ENCODE measurements at places on chromosomes 11 and 22.

GRCh38 chr11:119222308-119222707 lies 16.2 kb downstream of the CBL start:
- no peak for DNase-seq

DNA sequence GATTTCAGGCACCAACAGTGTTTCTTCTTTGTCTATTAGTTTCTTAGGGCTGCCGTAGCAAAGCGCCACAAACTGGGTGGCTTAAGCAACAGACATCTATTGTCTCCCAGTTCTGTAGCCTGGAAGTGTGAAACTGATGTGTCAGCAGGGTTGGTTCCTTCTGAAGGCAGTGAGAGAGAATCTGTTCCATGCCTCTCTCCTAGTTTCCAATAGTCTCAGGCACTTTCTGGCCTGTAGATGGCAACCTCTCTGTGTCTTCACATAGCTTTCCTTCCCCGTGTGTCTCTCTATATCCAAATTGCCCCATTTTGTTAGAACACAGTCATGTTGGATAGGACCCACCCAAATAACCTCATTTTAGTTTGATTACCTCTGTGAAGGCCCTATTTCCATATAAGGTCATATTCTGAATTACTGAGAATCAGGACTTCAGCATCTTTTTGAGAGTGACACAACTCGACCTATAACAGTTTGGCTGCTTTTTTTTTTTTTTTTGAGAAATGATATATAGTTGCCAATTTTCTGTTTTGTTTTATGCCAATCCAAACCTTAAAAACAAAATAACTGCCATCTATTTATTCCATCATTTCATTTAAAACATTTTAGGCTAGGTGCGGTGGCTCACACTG lies 108.2 kb downstream of the SLC36A4 start:
- no peak for DNase-seq

DNA sequence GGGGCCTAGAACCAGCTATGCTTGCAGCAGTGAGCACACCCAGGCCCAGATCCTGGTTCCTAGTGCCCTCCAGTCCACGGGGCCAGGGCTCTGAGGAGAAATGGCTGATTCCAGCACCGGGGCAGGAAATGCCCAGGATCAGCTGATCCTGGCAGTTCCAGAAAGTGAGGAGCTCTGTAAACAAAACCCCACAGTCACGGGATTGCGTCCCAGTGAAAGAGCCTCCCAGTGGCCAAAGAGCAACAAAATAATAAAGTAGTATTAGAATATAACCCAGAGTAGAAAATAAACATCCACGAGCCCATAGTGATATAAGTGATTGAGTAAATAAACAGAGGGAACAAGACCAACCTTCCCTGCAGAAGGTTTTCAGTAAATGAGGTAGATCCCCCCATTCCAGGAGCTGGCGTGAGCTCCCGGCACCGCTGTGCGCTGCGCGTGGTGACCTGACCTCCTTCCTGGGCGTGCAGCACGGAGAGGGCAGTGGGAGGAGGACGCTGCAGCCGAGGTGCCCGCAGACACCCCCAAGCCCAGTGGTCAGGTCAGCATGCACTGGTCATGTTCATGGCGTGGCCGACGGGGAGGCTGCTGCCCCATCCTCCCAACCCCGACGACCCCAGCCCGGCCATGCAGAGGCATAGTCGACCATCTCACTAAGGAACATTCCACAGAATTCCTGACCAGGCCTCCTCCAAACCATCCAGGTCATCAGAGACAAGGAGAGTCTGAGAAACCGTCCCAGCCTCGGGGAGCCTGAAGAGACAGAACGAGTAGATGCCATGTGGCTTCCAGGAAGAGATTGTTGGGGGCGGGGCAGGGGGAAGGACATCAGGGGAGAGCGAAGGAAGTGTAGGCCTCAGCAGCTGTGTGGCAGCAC lies 19.8 kb downstream of the PTDSS2 start:
- DNase-seq = no peak

DNA sequence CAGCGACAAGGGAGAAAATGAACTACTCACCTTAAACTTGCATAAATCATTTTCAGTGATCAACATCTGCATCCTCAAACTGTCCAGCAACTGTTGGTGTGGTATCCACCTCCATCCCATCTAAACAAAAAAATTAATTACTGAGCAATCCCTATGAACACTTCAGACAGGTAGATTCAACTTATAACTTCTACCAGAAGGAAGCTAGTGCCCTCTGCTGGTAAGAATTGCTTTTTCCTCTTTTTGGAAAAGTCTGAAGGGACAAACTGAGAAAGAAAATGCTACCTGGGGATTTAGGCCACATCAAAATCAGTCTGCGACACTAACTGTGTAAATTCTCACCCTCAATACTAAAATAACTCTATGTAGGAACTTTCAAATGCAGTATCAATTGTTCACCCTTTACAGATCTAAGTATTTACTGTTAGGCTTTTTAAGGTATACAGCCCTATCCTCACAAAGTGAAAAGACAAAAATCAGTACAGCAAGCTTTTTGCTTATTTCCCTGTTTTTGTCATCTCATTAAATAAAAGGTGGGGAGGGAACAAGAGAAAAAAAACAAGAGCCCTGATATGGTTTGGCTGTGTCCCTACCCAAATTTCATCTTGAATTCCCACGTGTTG lies 17.9 kb downstream of the CLNS1A start:
- DNase-seq = no peak

- DNase-seq = no peak
Observed at GRCh38 chr22:37425800-37426705, 1.2 kb downstream of the ELFN2 start.

DNA sequence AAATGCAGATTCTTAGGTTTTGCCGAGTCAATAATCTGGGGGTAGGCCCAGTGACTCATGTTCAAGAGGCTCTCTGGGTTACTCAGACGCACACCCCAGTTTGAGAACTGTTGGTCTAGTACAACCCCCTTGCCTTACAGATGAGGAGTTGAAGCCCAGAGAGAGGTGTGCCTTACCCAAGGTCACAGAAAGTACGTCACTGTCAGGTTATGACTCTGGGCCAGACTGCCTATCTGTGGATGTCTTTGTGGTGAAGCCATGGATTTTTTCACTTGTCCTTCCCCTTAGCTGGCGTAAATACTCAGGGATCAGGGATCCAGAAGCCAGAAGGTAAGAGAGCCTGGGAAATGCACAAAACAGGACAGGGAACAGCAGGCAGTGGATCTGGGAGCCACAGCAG lies 25.2 kb upstream of the NECTIN1 start:
- no peak for DNase-seq

DNA sequence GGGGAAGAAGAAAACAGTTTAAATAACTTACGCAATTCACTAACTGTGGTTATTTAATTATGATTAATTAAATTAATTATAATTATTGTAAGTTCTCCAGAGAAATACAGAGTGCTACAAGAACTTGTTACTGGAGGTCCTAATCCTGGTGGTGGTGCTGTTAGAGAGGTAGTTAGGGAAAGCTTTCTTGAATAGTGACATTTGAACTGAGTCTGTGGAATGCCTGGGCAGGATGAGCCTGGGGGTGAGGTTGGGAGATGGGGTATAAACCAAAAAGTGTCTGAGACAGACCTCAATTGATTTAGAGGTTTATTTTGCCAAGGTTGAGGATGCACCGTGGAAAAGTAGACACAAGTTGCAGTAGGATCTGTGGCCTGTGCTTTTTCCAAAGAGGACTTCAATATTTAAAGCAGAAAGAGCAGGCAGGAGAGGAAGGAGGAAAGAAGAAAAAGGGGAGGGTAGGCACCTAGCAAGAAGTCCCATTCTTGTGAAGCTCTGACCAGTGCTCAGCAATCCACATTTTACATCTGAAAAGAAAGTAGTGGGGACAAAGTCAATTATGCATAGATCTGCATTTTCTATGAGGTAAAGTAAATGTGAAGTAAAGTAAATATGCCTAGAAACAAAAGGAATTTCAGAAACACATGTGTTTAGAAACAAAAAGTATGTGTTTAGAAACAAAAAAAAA lies 4.4 kb upstream of the ZNF202 start:
- DNase-seq = no peak

DNA sequence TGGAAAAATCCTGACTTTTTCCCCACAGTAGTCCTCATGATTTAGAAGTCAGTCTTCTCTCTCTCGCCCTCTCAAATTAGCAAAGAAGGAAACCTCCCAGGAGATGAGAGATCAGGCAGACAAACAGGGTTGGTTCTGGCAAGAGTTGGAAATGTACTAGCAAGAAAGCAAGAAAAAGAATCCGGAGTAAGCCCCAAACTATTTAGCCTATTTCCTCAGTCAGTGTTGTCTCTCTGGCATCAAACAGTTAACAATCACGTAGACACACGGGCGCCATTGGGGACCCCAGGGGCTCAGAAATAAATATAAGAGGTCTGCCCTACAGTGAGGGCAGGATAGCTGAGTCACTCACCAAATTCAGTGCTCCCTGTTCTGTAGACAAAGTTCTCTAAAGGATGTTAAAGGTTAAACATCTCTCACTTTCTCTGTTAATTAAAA lies 4.7 kb downstream of the C11orf52 start:
- no peak for DNase-seq

GRCh38 chr11:123357990-123358827 lies 71.9 kb upstream of the GRAMD1B start:
- no peak for DNase-seq

DNA sequence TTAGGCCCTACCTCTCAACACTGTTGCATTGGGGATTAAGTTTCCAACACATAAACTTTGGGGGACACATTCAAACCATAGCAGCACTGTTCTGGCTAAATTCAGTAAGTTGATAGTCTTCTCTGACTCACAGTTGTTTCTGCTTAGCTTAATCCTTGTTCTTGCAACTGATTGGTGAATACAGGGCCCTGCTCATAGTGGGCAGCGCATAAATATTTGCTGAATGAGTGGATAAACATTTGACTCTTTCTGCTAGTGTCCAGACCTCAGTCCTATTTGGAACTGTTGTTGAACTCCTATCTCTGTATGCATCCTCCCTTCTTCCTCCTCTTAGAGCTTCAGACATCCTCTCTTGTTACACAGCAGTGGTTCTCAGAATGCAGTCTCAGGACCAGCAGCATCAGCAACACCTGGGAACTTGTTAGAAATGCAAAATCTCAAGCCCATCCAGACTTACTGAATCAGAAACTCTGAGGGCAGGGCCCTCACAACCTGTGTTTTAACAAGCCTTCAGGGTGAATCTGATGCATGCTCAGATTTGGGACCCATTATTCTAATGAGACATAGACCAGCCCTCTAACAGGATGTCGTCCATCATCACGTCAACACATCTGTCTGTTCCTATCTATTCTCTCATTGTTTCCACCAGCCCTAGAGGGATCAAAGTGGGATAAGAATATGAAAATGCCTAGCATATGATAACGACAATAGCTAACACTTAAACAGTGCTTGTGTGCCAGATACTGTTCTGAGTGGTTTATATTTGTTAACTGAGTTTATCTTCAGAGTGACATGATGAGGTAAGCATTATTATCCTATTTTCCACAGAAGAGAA lies 22.3 kb downstream of the SPON1 start:
- DNase-seq = no peak

DNA sequence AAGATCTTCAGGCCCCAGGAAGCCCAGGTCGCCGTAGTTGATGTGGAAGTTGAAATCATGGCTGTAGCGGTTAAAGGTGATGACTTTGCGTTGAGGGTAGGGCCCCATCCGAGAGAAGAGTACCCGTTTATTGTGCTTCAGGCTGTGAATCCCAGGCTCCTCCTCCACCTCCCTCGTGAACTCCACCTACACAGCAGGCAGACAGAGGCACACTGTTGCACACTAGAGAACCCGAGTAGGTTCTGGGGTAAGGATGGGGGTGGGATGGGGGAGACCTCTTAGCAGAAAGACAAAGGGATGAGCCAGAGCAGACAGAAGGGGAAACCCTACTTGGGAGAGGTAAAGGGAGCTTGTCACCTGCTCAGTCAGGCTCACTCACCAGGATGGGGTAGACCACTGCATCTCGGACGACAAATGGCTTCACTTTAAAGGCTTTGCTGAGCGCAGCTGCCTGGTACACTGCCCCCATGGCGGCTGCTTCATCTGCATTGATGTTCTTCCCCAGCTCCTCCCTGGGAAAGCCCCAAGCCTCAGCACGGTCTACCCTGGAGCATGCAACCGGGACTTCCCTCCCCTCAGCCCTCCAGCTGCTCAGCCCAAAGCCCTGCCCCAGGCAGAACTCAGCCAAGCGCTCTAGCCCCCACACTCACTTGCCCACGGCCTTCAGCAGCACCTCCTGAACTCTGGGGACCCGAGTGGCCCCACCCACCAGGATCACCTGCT lies 5.4 kb downstream of the HYOU1 start:
- no peak for DNase-seq

DNA sequence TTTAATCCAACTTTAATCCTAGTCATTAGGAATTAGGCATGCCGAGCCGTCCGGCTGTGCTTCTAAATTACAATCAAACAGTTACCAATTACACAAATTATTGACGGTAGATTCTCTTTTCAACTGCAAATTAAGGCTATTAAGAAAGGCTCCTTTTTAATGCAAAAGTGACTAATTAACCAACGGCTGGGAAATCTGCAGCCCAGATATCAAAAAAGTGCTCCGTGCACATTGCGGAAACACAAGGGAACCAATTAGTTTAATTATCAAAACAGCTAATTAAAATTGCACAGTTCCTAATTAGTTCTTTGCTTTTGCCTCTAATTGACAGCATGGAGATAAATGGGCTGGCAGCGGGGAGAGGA lies 19.4 kb upstream of the LMO1 start:
- no peak for DNase-seq

- no peak for DNase-seq
Observed at GRCh38 chr11:31117038-31117437, 252.5 kb downstream of the DCDC1 start.

DNA sequence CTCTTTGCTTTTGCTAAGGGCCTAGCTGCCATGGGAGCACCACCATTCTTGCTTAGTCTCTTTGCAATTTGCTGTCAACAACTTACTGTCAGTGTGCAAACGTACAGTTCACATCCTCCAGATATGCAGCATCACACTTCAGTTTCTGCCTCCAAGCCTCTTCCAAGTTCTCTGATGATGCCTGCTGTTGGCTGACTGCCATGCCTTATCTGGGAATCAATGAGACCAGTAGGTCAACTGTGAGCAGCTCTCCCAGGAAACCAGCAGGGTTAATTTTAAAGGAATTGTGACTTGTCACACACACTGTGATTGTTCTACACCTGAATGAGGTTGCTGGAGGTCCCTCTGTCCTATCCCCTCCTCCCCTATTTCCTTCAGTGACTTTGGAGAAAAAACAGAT lies 56.0 kb downstream of the COPB1 start:
- DNase-seq = no peak

- DNase-seq = no peak
Observed at GRCh38 chr11:76302996-76303395, 77.9 kb downstream of the THAP12 start.

DNA sequence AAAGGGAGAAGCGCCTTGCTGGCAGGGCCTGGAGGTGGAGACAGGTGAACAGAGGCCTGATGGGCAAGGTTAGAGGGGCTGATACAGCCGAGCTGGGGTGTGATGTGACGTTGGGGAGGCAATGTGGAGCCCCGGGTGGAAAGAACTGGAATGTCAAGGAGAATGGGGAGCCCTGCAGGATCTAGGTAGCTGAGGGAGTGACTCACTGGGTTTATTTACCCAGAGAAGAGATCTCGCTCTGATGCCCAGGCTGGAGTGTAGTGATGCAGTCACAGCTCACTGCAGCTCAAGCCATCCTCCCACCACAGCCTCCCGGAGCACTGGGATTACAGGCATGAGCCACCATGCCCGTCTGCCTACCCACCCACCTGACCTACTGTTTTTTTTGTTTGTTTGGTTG lies 1.9 kb upstream of the CYB5R3 start:
- no peak for DNase-seq

- no peak for DNase-seq
Observed at GRCh38 chr11:116976941-116977570, 121.2 kb downstream of the SIK3 start.

Measured in stimulated activated CD8-positive, alpha-beta memory T cell treated with anti-CD3 and anti-CD28 coated beads, Interleukin-2, amount 100 ng/mL, for 1 hour (primary cell).